NCI-H510A treated with DMSO at 0.1 percent for 48 hours (cell line): ENCODE measurements at places on chromosomes 1 and 21.
A peak's percentile ranks its signal among the peaks of the same experiment; 100 is the strongest.

DNA sequence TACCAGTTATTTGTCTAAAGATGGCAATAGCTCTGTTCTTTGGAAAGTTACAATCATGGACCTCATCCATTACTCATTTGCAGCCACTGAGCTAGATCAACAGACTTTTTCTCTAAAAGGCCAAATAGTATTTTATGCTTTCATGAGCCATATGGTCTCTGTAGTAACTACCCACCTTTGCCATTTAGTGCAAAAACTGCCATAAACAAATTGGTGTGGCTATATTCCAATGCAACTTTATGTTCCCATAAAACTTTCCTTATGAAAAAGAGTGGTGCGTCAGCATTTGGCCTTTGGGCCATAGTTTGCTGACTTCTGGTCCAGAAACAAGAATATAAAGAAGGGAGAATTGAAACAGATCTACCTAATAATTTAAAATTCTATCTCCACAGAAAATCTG lies 20.1 kb upstream of the KCTD3 start:
- no peak for DNase-seq

DNA sequence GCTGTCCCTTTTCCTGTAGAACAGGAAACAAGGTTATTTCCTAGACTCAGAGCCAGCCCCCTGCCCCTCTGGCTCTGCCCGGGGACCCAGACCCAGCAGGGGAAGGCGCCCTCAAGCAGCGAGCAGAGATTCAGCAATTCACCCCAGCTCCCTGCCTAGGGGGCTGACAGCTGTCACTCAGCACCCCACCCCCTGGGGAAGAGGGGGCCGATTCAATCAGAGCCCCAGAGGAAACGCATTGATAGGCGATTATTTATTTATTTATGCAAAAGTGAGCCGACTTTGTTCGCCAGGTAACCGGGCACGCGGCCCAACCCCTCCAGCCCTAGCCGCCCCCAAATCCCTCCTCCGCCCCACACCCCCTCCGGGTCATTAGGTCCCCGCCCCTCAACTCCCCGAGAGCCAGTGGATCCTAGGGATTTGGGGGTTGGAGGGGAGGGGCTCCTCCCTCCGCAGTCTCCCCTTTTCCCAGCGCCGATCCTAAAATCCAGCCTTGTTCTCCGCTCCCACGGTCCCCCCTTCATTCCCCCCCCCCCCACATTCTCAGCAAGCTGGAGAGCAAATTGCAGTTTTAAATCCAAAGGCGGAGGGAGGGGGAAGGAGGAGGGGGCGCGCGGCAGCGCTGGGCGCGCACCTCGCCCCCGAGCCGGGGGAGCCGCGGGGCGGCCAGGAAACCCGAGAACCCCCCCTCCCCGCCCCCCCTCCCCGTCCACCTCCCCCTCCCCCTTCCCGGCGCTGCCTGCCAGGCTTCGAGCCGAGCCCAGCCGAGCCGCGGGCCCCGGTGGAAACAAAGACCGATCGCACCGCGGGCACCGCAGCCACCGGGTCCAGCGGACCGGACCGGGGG lies 1.3 kb downstream of the AHDC1 start:
- no peak for DNase-seq

DNA sequence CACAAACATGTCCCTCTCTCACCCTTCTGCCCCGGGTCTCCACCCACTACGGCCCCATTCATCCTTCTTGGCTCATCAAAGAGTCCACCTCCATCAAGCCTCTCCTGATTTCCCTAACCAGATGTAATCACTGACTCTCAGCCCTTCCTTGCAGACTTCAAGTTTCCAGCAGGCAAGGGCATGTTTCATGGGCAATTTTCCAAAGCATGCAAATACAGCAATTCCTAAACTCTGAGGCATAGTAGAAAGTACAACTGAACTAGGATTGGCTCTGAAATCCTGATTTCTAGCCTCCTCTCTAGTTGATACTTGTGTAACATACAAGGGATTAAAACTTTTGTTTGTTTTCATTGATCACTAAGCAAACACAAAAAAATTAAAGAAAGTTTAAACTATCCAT lies 109.1 kb upstream of the GADD45A start:
- DNase-seq: no peak

DNA sequence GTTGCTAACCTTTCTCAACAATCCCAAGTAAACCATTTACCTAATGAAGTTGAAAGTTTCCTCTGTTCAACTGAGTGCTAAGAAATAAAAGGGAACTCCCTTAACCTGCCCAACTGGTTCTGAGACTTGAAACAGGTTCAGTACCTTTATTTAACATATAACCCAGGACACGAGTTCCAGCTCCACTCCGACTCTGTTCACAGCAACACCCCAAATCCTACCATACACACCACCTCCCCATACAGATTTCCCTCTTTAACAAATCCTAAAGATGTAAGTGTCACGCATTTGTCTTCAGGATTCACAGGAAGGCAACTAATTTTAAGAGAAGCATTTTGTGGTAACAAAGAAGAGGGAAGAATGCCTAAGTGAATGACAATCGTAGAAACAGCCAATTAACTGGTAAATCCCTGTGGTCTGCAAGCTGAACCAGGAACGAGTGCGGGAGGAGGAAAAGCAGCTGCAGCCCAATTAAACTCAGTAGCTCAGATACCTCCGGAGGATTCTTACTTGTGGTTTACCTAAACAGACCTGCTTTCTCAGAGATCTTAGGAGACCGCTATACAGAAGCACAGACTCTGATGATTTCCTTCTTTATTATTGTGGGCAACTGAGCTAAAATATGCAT lies 134.5 kb upstream of the MAGI3 start:
- peak; percentile 20 for DNase-seq

GRCh38 chr1:233443040-233443760 lies 115.7 kb downstream of the MAP3K21 start:
- DNase-seq: no peak

GRCh38 chr1:110752941-110753725 lies 78.4 kb upstream of the KCNA3 start:
- DNase-seq: no peak

GRCh38 chr1:59243978-59244377 lies 52.9 kb upstream of the FGGY start:
- no peak for DNase-seq

DNA sequence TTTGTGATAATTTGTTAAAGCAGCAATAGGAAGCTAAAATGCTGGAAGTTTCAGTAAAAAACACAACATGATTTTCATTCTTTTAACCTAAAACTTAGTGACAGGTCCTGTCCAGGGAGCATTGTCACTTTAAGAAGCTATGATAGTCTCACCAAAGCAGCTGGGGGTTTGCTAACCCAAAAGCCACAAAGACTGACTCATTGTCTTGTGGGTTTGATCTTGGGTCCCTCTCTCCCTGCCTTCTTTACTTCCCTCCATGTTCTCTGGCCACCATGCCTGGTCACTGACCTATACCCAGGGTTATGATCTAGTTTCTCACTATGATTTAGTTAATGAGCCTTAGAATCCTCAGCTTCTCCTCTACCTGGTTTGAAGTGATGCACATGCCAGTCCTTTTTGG lies 213.5 kb upstream of the PTGFR start:
- no peak for DNase-seq

DNA sequence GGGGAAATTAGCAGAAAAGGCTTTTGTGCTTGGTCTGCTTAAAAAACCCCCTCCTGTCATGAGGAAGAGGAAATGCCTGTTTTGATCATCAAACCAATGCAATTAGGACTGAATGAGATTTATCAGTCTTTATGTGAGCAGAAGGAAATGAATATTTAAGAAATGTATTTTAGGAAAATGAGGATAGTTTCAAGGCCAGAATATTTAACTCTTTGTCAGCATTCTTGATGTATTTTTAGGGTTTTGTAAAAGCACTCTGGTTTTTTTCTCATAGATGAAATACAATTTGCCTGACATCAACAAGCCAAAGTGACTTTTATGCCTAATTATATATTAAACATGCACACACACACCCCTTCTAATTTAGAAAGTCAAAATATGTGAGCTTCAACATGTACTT lies 213.8 kb downstream of the GRIK1 start:
- no peak for DNase-seq

DNA sequence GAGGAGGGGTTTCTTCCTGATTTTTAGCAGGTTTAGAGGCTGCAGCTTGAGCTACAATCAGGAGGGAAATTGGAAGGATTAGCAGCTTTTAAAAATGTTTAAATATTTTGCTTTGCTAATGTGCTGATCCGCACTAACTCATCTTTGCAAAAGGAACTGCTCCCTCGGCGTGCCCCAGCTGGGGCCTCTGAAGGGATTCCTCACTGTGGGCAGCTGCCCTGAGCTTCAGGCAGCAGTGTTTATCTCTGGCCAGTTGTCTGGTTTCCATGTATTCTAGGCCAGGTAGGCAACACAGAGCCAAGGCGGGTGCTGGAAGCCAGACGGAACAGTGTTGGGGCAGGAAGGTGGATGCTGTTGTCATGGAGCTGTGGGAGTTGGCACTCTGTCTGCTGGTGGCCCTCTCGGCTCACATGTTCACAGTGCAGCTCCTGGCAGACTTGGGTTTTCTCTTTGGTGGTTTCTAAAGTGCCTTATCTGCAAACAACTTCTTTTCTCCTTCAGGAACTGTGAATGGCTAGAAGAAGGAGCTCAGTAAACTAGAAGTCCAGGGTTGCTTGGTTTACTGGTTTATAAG lies 18.9 kb downstream of the NECAP2 start:
- DNase-seq: no peak

DNA sequence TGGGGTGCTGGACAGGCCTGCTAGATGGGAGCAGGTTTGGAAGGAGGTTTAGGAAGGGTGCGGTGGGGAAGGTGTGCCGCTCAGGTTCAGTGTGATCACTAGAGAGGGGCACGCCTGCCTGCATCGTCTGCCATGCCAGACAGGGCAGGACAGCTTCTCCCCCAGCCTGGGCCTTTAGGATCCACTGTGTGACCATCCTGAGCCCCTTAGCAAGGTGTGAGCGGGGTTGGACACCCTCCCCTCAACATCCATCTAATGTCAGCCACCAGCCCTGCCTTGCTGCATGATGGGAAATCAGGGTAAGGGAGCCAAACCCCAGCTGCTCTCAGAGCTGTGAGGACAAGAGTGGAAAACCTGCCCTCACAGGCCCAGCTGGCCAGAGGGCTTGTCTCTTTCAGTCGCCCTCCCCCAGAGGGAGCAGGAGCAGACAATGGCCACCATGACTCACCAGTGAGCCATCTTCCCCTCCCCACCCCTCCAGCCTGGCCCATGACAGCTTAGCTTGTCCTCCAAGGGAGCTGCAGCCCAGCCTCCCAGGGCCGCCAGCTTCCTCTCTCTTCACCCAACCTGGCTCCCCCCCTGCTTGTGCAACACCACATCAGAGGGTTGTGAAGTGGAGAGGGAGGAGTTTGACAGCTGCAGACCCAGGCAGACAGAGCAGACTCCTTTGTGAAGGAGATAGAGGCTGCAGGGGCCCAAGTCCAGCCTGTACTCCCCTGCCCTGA lies 37.0 kb downstream of the NUAK2 start:
- peak; percentile 96 for DNase-seq

GRCh38 chr1:30111431-30111830 lies 612.0 kb downstream of the MATN1 start:
- peak; percentile 45 for DNase-seq

DNA sequence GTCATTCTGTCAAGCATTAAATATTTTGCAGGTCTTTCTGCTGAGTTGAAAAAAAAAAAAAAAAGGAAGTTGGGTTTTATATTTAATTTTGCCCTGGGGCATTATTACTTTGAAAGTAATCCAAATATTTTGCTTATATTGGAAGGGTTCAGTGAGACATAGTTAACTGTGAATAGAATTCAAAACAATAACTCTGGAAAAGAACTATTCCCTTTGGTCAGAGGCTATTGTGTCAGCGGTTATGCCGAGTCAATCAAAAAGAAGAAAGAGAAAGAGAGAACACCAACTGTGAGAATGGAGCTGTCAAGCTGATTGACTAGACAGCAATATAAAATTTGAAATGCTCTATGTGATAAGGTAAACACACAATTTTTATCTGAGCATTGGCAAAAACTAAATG lies 761.7 kb downstream of the ADGRL2 start:
- no peak for DNase-seq

GRCh38 chr1:181173761-181174447 lies 85.4 kb downstream of the IER5 start:
- DNase-seq: no peak

DNA sequence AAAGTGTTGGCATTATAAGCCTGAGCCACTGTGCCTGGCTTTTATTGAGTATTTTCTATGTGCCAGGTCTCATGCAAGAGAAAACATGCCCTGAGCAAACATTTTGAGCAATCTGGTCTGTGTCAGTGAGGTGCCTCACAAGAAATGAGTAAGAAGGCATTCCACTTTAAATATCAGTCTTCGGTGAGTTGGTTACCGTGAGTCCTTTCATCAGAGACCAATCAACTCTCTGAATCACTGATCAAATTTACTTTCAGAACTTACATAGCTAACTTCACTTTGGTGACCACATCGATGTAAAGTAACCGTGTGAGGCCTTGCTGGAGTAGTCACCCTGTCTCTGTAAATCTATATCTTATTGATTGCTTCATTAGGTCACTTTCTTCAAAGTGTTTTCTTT lies 14.3 kb upstream of the DDX59 start:
- DNase-seq: no peak

GRCh38 chr1:110070671-110071242 lies at the start of gene ALX3:
Gene ALX3, minus strand, starts transcription at chr1:110070672. Its CDS starts 60 bp downstream, at chr1:110070612.
- DNase-seq: no peak

- DNase-seq: peak; percentile 66
Observed at GRCh38 chr1:161013488-161014230, 7.3 kb downstream of the F11R start.

GRCh38 chr1:116230712-116231111 lies 119.5 kb downstream of the MAB21L3 start:
- DNase-seq: peak; percentile 34

GRCh38 chr1:3477241-3477995 lies 23.0 kb downstream of the ARHGEF16 start:
- DNase-seq: no peak

DNA sequence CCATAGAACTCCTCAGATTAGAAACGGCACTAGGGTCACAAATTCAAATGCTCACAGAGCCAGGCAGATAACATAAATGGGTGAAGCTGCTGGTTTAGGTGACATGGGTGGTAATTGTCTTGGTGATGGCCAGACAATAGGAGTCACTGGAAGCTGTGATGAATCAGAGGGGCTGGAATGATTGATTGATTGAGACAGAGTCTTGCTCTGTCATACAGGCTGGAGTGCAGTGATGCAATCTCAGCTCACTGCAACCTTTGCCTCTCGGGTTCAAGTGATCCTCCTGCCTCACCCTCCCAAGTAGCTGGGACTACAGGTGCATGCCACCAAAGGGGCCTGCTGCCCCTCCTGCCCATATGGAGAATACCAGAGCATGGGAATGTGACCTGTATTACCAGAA lies 63.0 kb downstream of the HIVEP3 start:
- no peak for DNase-seq
